ENCODE measurements at places on chromosomes 13 and 19. TPM values are rescaled to one million over a fixed set of nuclear protein-coding genes. Genes with fewer than 3 reads are reported as not detected.

ARMC6 gene
- 32.1 TPM for total RNA-seq

KISS1R gene
- not detected for total RNA-seq

PLIN5 gene
- total RNA-seq = not detected

GPX4 gene
- total RNA-seq = 302 TPM

ARRDC5 gene
- not detected for total RNA-seq

PNMA8A gene
- 1.2 TPM for total RNA-seq

Measured in hair follicular keratinocyte (primary cell).